ENCODE measurements at places on chromosomes 13 and 19.
A peak's percentile ranks its signal among the peaks of the same experiment; 100 is the strongest.

GRCh38 chr19:11444059-11444458 lies 8.6 kb downstream of the PRKCSH start:
- no peak for DNase-seq

DNA sequence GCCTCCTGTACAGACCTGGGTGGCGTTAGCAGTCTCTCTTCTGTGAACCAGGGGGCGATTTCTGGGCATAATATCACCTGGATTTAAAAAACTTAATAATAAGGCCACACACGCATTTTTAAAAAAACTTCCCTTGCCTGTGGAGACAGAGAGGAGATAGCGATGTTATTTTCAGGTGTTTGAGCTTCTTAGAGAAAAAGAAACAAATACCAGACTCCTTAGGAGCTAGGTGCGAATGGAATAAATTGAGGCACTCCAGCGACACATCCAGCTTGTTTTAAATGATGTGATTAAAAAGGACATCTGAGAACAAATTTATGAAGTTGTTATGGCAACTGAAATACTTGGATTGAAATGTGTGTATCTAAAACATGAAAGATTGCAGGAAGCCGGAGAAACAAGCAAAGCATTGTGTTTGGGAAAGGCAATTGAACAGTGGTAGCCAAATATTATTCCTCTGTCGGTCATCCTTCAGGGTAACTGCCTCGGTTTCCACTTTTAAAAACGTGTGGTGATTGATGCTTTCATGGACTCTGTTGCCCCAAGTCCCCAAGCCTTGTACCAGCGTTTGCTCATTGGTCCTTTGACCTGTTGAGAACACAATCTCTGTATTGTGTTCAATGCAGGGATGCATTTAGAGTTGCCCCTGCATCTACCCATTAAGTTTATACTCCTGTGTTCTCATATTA lies 158.7 kb downstream of the TM9SF2 start:
- DNase-seq, result no peak

DNA sequence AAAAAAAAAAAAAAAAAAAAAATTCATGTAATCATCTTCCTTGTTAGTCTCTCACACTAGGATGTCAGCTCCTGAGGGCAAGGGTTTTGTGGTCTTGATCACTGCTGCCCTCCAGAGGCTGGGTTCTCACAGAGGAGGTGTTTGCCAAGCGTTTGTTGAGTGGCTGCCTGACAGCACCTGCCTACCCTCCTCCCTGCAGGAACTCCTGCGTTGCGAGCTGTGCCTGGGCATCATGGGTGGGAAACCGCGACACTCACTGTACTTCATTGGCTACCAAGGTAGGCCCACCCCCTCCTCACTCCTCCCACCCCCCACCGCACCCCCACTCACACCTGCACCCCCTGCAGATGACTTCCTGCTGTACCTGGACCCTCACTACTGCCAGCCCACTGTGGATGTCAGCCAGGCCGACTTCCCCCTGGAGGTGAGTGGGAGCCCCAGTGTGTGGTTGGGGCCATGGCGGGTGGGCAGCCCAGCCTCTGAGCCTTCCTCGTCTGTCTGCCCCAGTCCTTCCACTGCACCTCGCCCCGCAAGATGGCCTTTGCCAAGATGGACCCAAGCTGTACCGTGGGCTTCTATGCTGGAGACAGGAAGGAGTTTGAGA lies 8.1 kb downstream of the ATG4D start:
- peak; percentile 16 for DNase-seq

DNA sequence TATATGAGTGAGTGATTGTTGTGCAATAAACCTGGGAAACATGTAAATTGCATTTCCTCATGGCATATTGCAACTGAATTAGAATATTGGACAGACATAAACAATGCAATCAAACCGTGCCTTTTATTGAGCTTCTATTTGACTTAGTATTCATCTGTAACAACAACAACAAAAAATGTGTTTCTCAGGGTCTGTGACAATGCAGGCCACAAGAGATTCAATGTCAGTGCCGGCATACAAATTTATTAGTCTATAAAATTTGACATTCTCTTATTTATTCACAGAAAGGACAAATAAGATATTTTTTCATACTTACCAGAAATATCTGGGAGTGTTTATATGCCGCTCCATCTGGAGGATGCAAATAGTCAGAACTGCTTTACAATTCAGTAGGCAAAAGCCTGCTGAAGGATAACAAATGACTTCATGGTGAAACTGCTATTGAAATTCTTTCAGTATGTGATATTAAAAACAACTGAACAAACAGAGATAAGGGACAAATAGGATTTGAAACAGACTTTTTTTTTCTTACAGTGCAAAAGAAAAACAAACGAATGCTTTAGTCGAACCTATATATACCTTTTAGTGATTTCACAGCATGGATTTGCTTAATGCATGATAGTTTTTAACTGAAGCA lies 77.2 kb downstream of the DACH1 start:
- DNase-seq, result no peak

GRCh38 chr13:67225252-67226159 lies 4.6 kb downstream of the PCDH9 start:
- DNase-seq, result no peak

GRCh38 chr13:27362064-27362751 lies 62.2 kb upstream of the GTF3A start:
- peak; percentile 28 for DNase-seq
